NCI-H446 (cell line): ENCODE measurements at places on chromosomes 3 and 15.

GRCh38 chr15:27582726-27583410 lies 516.2 kb downstream of the OCA2 start:
- DNase-seq: no peak

DNA sequence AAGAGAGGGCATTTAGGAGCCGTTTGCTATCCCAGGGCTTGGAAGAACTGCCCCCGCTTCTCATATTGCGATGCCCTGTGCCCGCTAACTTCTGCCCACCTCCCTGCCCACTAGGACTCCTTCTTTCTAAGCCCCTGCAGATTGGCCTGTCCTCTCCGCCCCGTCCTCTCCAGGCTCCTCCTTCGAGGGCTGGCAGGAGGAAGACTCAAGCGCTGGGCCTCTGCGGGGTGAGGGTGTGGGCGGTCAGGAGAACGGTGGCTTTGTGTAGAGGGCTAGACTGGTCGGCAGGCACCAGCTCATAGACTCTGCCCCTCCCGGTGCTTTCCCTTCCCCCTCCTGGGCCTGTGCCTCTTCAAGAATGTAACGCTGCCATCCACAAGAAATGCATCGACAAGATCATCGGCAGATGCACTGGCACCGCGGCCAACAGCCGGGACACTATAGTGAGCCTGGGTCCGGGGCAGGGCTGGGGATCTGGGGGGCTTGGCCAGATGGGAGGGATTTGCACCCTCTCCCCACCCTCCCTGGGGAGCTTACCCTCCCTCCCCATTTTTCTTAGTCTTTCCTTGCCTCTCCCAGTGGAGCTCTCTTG lies 21.9 kb downstream of the PRKCD start:
- DNase-seq: no peak

- DNase-seq: no peak
Observed at GRCh38 chr3:131141770-131142169, 115.1 kb downstream of the NEK11 start.

GRCh38 chr3:194933465-194933864 lies 247.8 kb downstream of the FAM43A start:
- DNase-seq: no peak

DNA sequence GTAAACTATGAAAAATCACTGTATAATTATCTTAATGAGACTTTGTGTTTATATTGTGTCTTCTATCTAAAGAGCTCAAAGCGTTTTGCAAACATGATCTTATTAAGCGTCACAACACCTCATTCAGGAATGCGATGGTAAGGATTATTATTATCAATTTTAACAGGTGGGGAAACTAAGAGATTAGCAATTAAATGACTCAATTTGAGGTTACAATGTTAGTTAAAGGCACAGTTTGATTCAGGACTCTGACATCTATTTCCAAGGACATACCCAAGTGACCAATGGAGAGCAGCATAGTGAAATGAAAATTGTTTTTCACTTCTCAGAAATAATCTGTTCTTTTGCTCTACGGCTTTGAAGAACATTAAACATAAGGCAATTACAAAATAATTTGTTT lies 74.6 kb downstream of the FMN1 start:
- DNase-seq: no peak

GRCh38 chr3:169404520-169404890 lies 259.0 kb downstream of the MECOM start:
- no peak for DNase-seq

DNA sequence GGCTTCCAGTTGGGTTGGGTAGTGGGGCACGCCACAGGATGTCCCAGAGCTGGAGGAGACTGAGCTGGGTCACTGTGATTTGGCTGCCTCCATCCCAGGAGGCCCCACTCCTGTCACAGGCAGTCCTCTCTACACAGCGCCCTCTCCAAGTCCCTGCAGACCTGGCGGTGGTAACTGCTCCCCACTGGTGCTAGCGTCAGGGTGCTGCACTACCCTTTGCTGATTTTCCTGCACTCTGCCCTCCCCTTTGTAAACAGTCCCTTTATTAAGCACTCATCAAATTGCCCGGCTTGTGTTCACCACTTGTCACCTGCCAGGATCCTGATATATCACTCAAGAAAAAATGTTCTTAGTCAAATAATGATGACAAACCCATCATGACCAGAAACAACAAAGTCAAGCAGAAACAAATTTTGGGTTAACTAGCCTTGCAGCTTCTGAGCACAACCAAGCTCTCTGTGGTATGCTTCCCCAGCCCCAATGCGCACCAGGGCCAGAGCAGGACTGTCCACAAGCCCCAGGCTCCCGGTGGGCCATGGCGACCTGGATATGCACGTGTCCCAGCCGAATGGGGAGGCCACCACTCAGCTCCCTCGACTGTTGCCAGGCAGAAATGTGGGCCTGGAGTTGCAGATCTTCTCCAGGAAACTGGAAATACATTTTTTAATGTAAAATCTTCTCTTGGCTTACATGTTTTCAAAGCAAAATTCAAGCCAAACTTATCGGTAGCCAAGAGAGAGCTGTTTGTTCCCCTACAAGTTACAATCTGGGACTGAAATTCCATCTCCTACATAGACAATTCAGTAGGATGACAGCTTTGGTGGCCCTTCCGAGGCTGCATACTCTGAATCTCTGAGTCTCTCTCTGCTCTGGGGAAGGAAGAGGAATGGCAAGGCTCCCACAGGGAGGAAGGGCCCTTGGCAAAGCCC lies 24.5 kb downstream of the MEGF11 start:
- DNase-seq: no peak

- no peak for DNase-seq
Observed at GRCh38 chr15:95174301-95175259, 943.2 kb downstream of the MCTP2 start.

- no peak for DNase-seq
Observed at GRCh38 chr15:51398626-51399025, 57.2 kb downstream of the GLDN start.

GRCh38 chr3:177982034-177982433 lies 554.2 kb upstream of the KCNMB2 start:
- DNase-seq: no peak

- no peak for DNase-seq
Observed at GRCh38 chr15:50107157-50107556, 11.9 kb downstream of the ATP8B4 start.

- no peak for DNase-seq
Observed at GRCh38 chr3:133503409-133503808, 70.1 kb upstream of the CDV3 start.

DNA sequence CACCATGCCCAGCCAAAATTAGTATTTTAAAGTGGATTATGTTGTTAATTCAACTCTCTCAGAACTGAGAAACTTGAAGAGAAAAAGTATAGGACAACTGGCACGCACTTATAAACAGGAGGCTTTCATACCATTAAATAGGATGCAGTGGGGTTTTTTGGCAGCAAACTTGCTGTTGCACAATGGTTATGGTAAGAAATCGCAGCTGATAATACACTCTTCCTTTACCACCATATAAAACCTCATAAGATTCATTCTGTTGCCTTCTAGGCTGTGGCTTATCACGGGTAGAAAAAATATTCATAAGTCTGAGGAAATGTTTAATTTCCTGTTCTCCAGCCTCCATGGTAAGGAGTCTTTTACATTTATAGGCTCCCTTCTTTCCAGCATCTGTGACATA lies 95.3 kb downstream of the TMCO5A start:
- DNase-seq: no peak

GRCh38 chr3:24145981-24146822 lies 201.1 kb downstream of the NR1D2 start:
- no peak for DNase-seq

DNA sequence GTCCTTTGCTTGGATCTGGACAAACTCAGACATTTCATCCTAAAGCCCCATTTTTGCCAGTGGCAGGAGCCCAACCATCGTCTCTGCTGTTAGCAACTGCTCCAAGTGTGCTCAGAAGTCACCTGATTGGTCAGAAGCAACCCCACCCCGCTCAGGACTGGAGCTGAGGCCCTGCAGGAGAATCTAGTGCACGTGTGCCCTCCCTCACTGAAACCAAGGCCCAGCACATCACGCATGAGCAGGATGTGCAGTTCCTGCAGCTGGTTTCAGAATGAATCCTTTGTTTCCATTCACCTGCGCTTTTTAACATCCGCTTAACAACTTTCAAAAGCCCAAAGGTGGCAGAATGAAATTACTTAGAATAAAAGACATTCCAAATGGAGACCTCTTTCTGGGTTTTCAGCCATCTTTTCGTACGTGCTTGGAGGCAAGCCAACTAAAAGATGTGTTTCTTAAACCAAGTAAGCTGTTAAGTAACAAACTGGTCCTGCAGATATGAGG lies 81.2 kb downstream of the SRGAP3 start:
- DNase-seq: no peak

DNA sequence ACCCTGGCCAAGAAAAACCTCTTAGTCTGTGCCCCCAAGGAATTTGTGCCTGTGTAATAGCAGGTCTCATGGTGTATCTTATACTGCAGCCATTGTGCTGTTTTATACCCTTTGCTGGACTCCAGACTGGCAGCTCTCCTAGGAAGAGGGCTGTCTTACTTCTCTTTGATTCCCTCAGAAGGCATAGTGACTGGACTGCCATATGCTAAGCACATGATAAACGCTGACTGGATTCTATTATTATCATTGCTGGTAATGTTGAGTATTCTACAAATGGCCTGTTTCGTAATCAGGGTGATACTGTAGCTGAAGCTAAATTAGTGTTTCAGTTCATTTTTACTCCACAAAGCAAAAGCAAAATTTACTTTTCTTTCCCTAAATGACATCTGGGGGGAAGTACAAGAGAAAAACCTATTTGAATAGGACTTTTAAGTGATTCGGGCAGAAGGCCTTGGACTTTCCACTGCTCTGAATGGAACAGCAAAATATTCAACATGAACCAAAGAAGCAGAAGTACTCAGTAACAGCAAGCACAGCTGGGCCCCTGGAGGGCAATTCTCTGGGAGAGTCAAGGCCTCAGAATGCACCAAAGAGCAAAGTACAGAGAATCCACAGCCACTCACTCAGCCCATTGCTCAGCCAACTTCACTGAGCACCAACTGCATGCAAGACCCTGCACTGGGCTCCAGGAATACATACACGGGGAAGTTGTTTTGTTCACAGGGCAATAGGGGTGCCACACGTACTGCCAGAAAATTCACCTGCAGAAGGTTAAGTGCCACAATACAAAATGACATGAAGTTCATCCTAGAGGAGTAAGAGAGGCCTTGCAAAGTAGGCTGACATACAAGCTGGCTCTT lies 7.9 kb upstream of the BCL2A1 start:
- DNase-seq: no peak

DNA sequence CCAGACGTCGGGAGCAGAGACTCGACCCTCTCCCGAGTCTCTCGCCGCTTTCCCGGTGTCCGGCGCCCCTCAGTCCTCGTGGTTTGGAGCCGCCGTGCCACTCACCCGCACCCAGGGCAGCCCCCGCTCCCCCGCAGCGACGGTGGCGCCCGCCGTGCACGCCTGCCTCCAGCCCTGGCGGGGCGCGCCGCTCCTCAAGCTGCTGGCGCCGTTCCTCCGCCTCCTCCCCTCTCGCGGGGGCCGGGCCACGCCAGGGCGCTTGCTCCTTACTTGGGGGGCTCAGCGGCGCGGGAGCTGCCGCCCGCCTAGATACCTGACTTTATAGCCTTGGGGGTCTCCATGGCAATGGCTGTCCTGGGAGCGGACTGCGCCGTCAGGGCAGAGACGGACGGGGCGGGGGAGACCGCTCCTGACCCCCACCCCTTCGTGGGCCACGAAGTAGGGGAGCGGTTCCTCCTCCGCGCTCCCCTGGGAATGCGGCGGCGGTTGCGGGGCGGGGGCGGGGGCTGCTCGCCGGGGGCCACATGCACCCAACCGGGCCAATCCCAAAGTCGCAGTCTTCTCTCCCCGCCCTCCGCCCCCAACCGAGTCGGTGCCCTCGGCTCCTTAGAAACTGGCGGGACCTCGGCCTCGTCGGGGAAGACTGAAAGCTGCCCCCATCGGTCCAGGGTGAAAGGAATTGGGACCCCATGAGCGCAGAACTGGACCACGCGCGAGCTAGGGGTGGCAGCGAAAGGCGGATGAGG lies at the start of gene ANKRD63:
Gene ANKRD63, minus strand, starts transcription at position 196 of the 746 bp plus-strand sequence. CDS start 478 bp downstream, outside the sequence.
- peak; percentile 36 for DNase-seq

DNA sequence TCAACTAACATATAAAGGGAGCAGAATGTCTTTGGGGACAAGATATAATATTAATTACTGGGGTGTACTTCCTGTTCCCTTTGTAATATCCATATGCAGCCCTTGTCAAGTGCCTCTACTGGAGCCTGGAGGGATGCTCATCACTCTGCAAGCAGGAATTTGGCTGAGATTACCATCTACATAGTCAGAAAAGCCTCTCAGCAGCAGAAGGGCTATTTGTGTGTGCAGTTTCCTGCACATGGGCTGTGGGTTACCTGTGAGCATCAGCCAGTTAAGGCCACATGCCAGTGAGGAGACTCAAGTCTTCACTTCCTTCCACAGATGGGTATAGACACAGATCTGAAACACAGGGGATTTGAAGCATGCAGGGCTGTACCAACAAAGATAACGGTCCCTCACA lies 278.1 kb upstream of the PLSCR5 start:
- no peak for DNase-seq
